Heart left ventricle (tissue), 16 donors: ENCODE measurements at places on chromosomes 12 and 14.

DNA sequence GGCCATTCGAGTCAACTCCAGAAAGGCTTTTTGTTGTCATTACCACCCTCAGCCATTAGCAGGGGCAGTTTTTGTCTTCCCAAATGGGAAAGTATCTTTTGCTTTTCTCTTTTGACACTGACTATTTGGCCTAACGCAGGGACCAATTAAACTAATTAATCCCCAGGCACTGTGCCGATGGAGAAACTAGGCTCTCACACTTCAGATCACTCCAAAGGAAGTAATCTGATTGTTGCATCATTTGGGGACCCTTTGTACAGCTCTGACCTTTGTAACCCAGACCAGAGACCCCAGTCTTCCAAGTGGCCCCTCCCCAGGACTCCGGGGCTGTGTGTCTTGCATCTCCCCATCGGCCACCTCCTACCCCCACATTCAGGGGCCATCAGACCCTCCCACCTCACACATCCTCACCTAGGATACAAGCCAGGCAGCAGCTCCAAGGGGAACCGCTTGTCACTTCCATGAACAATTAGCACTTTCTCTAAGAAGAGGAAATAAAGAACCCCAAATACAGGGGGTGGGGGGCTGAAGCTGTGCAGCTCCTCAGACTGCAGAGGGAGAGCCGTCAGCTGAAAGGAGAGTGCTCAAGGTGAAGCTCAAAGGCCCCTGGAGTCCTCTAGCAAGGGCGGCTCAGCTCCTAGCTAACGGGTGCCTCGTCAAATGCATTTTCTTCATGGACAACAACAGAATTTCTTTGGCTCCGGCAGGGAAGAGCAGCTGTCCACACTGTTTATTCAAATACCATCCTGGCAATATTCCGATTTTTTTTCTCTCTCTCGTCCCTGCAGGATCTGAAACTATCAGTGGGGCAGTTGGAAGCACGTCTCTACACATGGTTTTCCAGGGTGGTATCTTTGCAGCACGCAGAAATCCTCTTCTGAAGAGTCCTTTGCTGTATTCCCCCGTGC lies 64.3 kb upstream of the DIO3 start:
- no peak for DNase-seq

DNA sequence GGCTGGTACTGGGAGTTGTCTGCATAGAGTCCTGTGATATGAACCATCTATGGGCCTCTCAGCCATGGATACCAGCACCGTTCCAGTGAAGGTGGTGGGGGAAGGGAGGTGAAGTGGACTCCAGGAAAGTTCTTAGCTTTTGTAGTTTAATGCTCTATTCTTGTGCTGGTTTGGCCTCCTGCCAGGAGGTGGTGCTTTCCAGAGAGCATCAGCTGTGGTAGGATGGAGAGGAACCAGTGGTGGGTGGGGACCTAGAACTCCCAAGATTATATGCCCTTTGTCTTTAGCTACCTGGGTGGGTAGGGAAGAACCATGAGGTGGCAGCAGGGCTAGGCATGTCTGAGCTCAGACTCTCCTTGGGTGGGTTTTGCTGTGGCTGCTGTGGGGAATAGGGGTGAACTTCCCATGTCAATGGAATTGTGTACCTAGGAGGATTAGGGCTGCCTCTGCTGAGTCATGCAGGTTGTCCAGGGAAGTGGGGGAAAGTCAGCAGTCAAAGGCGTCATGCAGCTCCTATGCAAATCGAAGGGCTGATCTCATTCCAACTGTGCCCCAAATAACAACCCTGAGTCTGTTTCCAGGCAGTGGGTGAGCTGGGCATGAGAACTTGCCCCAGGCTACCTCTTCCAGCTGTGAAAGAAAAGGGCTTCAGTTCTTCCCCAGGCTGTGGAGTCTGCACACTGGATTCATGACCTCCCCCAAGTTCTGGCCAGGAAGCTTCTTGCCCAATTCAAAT lies 14.2 kb downstream of the GZMH start:
- no peak for DNase-seq

- no peak for DNase-seq
These were observed 311.1 kb upstream of the FKBP4 start for GRCh38 chr12:2483713-2484112.

GRCh38 chr12:34033628-34034296 lies 11.5 kb downstream of the ALG10 start:
- no peak for DNase-seq

DNA sequence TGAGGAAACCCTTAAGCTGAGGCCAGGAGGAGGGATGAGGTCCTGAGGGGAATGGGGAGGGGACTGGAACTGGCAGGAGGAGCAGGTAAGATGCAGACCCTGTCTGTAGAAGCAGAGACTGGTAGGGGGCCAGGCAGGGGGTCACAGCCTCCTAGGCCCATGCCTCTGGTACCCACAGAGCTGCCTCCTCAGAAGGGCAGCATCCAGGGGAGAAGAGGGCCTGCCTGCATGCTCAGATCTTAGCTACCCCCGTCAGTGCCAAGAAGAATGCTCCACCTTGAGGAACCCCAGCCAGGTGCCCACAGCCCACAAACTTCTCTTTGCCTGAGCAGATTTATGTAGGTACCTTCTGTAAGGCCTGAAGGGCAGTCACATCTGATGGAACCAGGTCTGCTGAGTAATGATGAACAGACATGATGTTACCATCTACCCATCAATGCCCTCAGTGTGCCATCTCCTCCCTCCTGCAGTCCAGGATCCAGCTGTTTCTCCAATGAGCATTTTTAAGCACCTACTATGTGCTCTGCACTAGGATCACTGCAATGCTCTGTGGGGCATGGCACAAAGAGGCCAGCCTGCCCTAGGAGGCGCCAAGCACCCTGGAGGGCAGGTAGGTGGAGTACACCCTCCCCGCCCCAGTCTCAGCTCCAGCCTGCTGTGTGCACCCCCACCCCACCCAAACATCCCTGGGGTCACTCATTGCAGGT lies 24.8 kb upstream of the ZFP36L1 start:
- DNase-seq, result peak; percentile 19

DNA sequence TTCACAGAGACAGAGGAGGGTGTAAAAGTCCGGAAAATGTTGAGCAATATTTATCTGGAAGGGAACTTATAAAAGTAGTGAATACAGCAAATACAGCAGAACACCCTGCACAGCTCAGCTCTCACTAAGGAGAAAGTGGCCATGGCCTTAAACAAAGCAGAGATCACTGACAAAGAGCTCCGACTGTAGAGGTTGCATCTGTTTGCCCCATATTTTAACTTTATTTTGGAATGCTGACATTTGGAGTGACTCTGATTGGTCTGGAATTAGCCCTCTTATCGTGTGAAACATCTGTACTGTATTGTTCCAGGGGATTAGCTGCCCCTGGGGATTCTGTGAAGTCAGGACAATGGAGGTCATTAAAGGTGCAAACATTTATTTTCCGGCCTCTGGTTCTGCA lies 1275.7 kb upstream of the FLRT2 start:
- DNase-seq, result peak; percentile 42

GRCh38 chr14:90295870-90296516 lies 35.7 kb downstream of the NRDE2 start:
- no peak for DNase-seq

- no peak for DNase-seq
These were observed 92.6 kb downstream of the NUMB start for GRCh38 chr14:73365727-73366126.

- DNase-seq, result peak; percentile 90
These were observed 447 bp downstream of the CD63 start for GRCh38 chr12:55728186-55728938.

DNA sequence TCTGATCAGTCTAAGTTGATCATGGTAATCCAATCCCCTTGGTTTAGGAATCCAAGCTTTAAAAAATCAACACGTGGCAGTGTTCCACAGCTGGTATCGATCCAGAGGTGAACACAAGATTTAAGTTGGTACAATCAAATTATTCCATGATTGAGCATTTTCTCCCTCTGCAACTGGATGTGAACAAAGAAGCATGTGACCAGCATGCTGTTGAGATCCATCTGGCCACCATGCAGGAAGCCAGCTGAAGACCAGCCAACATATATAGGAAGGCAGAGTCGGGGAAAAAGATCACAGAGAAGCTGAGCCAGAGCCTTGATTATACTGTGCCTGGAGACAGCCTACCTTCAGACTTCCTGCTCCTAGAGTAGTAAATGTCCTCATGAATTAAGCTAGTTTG lies 158.3 kb downstream of the SEC23A start:
- no peak for DNase-seq

GRCh38 chr12:84976133-84976532 lies 59.9 kb downstream of the TSPAN19 start:
- DNase-seq, result no peak

GRCh38 chr12:8544295-8544694 lies 3.6 kb upstream of the CLEC4E start:
- no peak for DNase-seq

DNA sequence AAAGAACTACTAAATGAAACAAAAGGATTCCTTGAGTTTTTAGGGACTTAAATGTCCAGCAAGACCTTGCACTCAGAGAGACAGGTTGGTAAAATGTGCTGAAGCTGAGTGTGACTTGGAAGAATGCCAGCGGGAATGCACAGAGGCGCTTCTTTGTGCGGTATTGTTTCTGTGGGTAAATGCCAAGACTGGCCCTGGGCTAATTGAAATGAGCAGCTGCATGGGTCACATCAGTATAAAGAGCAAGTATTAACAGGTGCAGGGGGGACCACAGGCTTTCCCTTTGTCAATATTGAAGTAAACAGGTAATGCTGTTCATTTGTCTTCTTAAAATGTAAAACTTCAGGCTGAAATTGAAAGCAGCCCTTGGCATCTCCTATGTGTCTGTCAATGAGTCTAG lies 74.3 kb downstream of the LMO3 start:
- DNase-seq, result no peak

DNA sequence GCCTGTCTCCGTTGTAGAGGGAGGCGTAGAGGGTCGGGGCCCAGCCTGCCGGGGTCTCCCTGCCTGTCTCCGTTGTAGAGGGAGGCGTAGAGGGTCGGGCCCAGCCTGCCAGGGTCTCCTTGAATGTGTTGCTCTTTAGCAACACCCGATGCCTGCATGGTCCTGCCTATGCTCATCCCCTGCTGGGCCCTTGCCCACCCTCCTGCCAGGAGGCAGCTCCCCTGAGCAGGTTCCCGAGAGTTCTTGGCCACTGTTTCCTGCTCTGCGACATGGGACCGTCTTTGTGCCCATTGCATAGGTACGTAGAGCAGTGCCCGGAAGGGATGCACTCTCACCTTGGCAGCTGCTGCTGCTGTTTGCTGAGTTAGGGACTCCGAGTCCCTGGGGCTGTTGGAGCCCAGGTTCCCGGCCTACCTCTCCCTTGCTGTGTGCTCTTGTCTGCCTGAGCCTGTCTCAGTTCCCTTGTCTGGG lies 3.3 kb downstream of the KIF26A start:
- DNase-seq, result peak; percentile 12

DNA sequence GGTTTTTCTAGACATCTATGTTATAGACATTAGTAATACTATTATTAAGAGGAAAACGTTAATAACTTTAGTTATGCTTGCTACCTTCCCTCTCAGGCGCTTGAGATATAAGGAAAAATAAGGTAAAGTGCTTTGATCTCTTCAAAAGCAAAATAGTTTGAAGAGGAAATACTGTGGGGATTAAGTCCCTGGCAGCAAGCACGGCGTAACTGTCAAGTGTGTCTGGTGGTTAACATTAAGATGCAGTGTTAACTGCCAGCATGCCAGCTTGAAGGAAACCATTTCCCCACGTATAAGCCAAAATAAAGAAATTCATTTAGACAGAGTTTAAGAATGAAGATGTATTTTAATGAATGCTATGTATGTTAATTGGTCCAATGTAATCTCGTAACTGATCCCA lies 31.8 kb downstream of the PELI2 start:
- no peak for DNase-seq

GRCh38 chr12:57551637-57552305 lies 1.9 kb downstream of the KIF5A start:
- no peak for DNase-seq

DNA sequence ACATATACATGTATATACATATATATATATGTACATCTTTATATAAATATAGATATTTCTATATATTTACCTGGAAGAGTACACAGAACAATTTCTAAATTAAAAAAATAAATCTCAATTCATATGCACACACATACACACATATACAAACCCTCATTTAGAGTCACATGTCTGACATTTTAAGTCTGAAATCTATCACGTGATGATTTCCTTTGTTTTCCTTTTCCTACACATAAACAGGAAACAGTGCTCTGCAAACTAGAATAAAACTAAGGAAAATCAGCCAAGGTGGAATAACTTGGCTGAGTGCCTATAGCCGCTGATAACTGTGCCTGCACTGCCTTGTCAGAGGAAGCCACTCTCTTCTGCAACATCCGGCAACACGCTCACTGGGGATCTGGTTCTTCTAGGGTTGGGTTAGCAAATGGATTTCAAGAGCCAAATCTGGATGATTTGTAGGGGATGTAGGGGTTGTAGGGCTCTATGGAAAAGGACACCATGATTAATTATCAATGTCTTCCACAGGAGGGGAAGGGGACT lies 480.7 kb downstream of the TMEM132D start:
- DNase-seq, result no peak

- no peak for DNase-seq
These were observed 160.3 kb upstream of the PELI2 start for GRCh38 chr14:55957950-55958349.
